ENCODE measurements at places on chromosomes 5 and 9. TPM values are rescaled to one million over a fixed set of nuclear protein-coding genes. Genes with fewer than 3 reads are reported as not detected.

Gene C1QTNF3
- total RNA-seq: 0.40 TPM

Gene POU5F2
- total RNA-seq: 0.29 TPM

Gene IFNA13
- total RNA-seq: not detected

Gene NDST1
- 83.6 TPM for total RNA-seq

Gene LSM11
- total RNA-seq: 5.6 TPM
